ENCODE measurements at places on chromosomes 13 and 19.
A peak's percentile ranks its signal among the peaks of the same experiment; 100 is the strongest.

DNA sequence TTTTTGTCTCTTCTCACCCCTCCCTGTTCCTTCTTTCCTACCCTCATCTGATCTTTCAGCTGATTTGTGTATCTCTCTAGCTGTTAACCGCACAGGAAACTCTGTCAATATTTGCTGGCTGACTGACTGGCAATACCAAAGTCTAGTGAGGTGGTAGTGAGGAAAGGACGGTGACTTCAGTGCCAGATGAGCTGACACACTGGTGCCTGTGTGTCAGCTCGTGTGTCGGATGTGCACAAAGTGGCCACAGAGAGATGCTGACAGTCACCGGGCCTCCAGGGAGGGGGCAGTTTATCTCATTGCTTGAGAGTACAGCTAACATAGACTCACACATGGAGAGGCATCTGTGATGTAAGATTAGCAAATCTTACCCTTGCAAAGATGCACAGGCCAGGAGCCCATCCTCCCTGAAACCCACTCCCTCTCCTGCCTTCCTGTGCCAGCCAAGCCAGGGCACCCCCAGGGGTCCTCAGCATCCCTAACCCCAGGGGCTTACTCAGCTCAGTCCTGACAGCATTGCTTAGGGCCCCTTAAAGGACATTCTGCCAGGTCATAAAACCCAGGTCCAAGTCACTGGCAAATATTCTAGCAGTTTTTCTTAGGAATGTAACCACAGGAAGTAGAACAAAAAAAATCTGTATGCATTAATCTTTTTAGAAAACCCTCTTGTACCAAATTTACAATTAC is 80.2 kb downstream of the SHISA2 start:
- DNase-seq: no peak

GRCh38 chr13:113187263-113187669 is 21.2 kb downstream of the PCID2 start:
- peak; percentile 92 for DNase-seq

- DNase-seq: no peak
These were observed 43.7 kb downstream of the FRY start for GRCh38 chr13:32075170-32075851.

GRCh38 chr13:55219538-55219937 is 1921.2 kb upstream of the PRR20A start:
- DNase-seq: no peak

DNA sequence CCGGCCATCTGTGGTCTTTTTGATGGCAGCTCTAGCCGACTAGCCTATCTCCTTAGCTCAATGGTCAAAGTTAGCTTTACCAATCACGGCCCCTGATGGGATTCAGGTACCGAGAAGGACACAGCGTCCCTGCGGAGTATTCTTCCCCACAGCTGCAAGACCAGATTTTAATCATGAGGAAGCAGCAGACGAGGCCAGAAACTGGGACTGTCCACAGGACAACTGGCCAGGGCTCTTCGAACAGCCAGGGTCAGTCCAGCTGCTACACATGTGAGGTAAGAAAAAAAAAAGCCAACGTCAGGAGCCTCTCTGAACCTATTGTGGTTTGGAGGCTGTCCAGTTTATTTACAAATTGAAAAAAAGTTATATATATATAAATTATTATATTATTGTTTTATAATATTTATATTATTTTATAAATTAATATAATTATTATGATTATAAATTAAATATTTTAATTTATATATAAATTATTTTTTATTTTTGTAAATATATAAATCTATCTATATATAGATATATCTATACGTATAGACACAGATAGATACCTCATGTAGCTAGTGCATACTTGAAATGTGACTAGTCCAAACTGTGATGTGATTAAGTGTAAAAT is 10.8 kb downstream of the RINL start:
- no peak for DNase-seq

- DNase-seq: no peak
These were observed 16.1 kb upstream of the BCL3 start for GRCh38 chr19:44732235-44733014.

DNA sequence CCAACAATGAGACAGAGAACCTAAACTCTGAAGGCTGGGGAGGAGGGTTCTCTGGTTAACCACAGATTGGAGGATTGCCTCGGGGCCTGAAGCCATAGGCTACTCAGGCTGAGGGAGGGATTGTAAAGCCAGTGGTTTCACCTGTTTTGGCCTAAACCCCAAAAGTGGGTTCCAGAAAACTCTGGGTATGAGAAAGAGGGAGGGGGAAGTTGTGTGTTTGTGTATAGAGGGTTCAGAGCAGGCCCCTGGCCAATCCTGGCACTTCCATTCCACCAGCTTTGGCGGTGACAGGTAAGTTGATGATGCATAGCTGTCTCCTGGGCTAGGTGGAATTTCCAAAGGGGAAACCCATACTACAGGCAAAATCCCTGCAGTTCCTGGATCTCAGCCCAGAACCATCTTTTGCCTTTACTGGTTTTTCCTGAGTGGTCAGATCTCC is 13.5 kb upstream of the CCDC97 start:
- no peak for DNase-seq

GRCh38 chr13:41533266-41534052 is 76.1 kb downstream of the RGCC start:
- no peak for DNase-seq

- no peak for DNase-seq
These were observed 13.3 kb upstream of the RASA3 start for GRCh38 chr13:114145722-114146121.

DNA sequence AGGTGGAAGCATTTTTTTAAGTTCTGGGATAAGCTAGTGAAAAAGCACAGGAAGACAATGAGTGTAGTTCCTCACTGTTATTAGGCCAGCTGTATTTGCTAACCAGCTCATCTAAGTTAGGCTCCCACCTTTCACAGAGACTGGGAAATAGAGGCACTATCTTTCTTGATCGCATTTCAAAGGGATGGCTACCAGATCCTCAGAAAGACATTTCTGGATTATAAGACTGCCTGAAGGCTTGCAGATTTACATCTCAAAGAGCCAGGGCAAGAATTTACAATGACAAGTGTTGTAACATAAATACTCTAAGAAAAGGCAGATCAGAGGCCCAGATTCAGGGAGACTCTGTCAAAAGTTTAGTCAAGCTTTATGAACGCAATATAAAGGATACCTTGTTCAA is 1005.5 kb downstream of the PCDH9 start:
- no peak for DNase-seq

- no peak for DNase-seq
These were observed 43.2 kb upstream of the SHKBP1 start for GRCh38 chr19:40533508-40533907.

GRCh38 chr19:33681081-33681680 is 59.4 kb downstream of the CHST8 start:
- no peak for DNase-seq

DNA sequence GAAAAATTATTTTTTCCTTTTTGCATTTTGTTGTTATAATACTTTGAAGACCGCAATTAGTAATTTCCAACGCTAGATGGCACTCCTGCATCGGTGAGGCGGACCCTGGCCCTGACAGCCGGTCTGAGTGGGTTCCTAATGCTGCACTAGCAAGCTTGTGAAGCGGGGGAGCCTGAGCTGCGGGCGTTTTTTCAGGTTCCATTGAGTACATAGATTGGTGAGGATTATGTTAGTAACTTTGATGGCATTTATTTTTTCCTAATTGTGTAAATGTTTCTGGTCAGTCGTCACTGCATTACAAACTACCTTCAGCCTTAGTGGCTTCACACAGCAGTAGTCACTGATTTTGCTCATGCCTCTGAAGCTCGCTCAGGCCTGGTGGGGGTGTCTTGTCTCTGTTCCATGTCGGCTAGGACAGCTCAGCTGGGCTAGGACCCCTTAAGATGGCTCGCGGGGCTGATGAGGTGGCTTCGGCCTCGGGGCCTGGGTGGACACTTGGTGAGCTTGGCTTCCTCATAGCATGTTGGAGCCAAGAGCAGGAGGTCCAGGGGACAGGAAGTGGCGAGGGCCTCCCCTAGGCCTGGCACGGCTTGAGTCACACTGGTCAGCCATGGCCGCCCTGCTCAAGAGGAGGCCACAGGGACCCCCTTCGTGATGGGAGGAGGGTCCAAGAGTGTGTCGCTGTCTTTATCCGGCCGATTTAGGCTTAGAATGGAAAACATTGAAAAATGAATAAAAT is 25.0 kb downstream of the ERCC5 start:
- DNase-seq: peak; percentile 37

DNA sequence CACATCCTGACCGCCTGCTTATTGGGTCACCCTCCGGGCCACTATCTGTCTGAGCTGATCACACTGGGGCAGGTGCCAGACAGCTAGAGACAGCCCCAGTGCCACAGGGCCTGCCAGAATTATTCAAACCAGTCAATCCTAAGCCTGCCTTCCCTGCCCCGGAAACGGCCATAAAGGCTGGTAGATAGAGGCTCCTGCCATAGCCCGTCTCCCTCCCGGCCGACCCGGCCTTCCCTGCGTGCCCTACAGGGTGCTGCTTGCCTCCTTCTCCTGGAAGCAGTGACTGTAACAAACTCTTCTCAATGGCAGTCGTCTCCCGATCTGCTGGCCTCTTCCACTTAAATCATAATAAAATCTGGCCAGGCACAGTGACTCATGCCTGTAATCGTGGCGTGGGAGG is 158.6 kb upstream of the SOX1 start:
- DNase-seq: no peak

DNA sequence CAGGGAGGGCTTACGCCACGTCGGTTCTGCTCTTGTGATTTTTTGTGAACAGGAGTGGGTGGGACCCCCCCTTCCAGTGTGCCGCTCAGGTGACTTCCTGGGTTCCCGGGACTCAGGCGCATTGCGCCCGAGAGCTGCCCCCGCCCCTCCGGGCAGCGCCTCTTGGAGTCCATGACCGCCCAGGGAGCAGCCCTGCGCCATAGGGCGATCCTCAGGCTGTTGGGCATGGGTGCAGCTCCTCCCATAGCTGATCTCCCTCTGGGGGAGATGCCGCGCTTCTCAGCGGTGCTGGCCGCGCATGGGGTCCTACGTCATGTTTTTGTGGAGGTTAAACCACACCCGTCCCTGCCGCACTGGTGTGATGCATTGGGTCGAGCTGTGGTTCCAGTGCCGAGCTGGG is 7.9 kb upstream of the TMPRSS9 start:
- DNase-seq: no peak

GRCh38 chr13:24672141-24673132 is 7.8 kb upstream of the ATP12A start:
- DNase-seq: no peak

GRCh38 chr13:63190219-63190618 is 1774.6 kb upstream of the PCDH20 start:
- no peak for DNase-seq

- DNase-seq: no peak
These were observed 249.4 kb upstream of the PCDH20 start for GRCh38 chr13:61664801-61665705.

DNA sequence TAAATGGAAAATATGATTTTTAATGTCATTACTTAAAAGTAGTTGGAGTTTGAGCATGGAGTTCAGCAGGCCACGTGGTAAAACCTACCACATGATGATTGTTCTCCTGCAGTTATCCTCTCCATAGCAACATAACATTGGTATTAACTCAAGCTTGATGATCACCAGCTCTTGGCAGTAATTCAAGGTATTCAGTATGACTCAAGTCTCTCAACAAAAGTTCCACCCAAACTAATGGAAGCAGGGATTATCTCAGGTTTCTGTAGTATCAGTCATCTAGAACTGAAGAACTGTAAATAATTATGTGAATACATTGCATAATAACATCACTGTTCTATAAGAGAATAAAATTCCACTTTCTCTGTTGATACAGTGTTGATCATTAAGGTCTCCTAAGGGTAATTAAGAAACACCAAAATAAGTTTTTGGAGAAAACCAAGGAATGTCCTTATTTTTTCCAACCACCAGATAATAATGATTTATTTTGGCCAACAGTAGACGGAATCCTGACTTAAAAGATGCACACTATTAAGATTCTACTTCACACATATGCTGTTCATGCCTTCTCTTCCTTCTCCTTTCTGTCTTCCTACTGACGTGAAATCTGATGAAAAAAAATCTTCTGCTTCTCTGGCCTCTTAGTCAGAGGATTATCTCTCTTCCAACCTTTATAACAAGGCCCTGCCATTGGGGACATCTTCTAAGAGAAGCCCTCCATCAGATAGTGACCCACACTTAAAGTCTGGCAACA is 1092.3 kb downstream of the EFNB2 start:
- DNase-seq: peak; percentile 87

- DNase-seq: no peak
These were observed 2.0 kb upstream of the USF2 start for GRCh38 chr19:35266520-35267352.

- DNase-seq: no peak
These were observed 66.5 kb downstream of the SIAH3 start for GRCh38 chr13:45784755-45785675.

GRCh38 chr19:39870171-39870971 is 24.2 kb upstream of the FBL start:
- no peak for DNase-seq

GRCh38 chr13:113216254-113217048 is 7.0 kb downstream of the CUL4A start:
- DNase-seq: no peak

DNA sequence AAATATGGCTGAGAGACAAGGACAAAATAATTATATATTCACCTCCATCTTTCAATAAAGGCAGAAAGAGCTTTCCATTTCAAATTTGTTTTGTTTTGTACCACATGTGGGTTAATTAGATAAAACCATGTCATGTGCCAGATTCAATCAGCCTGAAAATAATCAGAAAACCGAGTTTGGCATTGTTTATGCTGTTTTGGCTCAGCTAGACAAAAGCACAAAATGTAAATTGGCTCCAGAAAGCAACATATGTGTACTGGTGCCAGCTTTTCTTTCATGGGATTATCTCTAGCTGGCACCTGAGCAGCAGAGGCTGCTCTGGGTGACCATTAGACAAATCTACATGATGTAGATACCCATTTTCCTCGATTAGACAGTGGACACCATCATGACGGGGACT is 9.2 kb upstream of the DNAJC15 start:
- DNase-seq: no peak

- no peak for DNase-seq
These were observed 30.2 kb upstream of the TFDP1 start for GRCh38 chr13:113554333-113554700.

- no peak for DNase-seq
These were observed 1.4 kb upstream of the MIR17HG start for GRCh38 chr13:91346062-91346461.

- no peak for DNase-seq
These were observed 4.3 kb downstream of the FOSB start for GRCh38 chr19:45471931-45472562.

DNA sequence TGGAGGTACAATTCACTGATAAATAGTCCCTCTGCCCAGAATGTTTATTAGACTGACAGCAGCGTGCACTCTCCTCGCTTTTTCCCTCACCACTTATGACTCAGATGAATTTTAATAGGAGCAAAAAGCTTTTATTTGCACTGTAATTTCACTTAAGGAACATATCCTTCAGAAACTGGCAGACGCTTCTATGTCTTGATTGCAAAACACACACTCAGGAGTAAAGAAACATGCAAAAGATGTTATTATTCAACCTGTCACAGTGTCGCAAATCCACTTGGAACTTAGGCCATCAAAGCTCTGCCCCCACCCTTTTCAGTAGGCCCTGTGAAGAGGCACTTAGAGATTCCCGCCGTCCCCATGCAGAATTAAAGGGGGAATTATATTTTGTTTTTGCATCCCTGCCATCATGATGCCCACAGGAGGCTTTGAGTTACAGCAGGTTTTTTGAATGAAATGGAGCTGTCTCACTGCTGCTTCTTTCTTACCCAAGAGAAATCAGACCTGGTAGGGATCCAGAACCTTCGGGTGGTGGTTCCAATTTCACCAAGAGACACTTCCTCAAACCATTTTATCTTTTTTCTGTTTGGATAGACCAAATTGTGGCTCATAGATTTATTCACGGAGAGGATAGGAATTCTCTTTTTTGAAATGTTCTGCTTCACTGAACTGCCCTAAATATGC is 74.5 kb downstream of the GGACT start:
- no peak for DNase-seq
